ENCODE measurements at places on chromosomes 12 and 14.

DNA sequence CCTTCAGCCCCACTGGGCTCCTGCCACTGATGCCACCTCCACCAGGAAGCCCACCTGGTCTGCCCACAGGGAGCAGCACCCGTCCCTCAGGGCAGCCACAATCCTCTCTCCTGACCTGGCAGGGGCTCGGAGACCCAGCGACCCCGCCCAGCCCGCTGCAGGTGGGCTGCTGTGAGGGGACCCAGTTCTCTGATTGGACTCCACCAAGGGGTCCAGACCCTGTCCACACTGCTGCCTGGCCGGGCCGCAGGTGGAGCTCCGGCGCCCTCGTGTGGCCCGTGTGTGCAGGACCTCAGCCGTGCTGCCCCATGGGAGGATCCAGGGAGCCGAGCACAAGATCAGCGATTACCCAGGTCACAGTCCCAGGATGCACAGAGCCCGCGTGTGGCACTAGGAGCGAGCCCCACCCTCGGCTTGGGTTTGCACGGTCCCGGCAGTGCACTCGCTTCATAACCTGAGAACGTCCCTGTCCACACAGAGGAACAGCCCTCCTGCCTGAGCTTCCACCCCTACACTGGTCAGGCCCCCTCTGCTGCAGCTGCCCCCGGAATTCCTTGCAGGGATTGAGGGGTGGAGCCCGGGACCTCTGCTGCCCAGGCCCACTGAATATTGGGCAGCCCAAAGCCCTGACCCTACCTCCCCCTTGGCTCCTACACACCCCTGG, 35.4 kb upstream of the TMEM179 start:
- peak; percentile 56 for DNase-seq

DNA sequence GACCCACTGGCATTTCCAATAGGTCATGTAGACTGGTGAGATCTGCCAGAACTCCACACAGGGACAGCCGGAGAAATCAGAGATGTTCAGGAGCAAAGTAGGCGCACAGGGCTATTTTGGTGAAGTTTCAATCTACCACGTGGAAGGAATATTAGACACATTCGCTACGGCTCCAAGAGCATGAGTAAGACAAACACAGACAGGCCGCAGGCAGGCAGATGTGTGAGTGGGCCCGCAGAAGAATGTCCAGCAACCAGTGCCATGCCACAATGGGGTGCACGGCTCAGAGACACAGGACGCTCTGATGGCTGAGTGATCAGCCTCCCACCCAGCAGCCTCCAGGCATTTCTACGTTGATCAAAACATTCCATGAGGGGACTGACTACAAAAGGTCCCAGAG, 10.4 kb downstream of the SLC15A4 start:
- no peak for DNase-seq

- DNase-seq, result no peak
Observed at GRCh38 chr14:44444454-44444853, 62.6 kb downstream of the FSCB start.

DNA sequence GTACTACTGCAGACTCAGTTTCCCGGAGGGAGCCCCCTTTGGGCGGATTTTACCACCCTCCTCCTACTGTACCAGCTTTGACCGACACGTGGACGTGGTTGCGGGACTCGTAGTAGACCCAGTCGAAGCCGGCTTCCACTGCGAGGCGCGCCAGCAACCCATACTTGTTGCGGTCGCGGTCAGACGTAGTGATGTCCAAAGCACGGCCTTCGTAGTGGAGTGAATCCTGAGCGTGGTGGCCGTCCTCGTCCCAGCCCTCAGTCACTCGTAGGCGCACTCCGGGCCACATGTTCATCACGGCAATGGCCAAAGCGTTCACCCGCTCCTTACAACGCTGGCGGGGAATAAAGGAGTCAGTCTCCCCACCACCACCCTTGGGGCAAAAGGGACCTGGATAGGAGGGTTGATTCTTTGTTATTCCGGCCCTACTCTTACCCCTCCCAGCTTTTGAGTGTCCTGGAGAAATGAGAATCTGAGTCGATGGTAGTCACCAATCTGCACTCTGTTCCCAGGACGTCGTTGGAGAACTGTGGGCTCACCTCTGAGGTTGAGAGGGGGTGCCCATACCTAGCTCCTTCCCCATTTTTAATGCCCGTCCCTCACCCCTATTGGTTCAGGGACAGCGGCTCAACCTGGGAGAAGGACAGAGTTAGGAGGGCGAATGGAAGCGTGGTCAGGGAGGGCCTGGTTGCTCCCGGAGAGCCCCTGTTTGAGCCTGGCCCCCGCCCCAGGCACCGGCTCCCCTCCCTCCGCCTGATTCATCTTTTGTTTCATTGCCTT, 3.4 kb downstream of the DHH start:
- DNase-seq, result no peak

DNA sequence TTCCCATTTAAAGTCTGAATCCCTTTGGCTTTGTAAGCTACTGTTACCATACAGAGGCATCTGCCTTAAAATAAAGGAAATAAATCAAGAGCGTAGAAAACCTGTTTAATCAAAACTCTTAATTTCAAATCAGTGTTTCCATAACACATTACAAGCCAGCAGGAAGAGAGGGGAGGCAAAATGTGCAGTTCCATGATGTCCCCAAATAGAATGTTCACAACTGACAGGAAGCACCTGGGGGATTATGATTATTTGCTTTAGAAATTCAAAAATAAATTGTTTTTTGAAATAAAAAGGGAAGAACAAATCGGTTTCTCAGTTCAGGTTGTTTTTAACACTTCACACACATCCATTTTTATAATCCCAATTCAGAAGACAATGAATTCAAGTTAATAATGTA, 21.4 kb downstream of the SOCS2 start:
- no peak for DNase-seq

- no peak for DNase-seq
Observed at GRCh38 chr12:22971247-22971646, 346.3 kb downstream of the ETNK1 start.

DNA sequence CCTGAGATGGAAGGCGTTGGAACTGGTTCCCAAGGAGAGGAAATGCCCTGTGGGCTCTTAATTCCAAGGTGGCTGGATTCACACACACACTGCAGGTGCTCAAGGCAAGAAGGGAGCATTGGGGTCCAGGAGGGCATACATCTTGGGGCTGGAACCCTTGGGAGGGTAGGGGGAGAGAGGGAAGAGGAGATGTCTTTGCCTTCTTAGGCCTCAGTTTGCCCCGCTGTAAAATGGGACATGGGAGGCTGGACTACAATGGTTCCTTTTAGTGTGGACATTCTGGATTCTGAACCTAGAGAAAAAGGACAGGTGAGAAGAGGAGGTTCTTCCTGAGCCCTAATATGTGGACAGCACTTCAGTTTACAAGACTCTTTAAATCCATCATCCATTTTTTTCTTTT, 43.8 kb downstream of the CALM1 start:
- no peak for DNase-seq

DNA sequence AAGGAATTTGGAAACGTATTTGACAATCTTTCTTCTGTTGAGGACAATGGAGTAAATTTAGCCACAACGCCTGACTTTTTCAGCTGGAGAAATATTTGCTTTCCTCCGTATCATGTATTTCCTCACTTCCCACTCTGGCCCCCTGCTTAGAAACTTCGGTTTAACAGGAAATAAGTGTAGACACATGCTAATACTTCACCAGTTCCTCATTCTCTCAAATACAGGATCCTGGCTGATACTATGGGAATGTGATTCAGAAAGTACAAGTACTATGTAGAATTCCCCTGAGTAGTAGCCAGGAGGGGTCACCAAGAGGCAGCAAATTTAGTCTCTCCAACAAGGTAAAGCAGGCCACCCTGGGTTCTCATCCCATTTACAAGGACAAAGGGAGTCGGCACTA, 58.0 kb downstream of the FAR2 start:
- DNase-seq, result no peak

DNA sequence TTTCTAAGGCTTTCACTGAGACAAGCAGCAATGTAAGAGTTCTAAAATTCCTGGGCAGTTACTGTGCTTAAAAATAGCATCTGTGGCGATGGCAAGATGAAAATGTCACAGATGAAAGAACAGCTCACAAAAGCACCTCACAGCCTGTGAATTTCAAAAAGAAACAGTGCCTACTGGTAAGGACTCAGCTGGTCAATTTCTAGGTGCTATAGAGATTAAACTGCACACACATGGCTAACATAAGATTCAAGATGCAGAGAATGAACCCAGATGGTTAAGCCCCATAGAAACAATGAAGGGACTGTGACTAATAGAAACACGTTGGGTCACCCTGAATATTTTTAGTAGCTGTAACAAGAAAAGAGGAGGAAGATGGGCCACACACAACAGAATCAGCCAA, 12.0 kb upstream of the IL26 start:
- DNase-seq, result no peak

- no peak for DNase-seq
Observed at GRCh38 chr12:118038137-118038536, 21.6 kb downstream of the RFC5 start.

DNA sequence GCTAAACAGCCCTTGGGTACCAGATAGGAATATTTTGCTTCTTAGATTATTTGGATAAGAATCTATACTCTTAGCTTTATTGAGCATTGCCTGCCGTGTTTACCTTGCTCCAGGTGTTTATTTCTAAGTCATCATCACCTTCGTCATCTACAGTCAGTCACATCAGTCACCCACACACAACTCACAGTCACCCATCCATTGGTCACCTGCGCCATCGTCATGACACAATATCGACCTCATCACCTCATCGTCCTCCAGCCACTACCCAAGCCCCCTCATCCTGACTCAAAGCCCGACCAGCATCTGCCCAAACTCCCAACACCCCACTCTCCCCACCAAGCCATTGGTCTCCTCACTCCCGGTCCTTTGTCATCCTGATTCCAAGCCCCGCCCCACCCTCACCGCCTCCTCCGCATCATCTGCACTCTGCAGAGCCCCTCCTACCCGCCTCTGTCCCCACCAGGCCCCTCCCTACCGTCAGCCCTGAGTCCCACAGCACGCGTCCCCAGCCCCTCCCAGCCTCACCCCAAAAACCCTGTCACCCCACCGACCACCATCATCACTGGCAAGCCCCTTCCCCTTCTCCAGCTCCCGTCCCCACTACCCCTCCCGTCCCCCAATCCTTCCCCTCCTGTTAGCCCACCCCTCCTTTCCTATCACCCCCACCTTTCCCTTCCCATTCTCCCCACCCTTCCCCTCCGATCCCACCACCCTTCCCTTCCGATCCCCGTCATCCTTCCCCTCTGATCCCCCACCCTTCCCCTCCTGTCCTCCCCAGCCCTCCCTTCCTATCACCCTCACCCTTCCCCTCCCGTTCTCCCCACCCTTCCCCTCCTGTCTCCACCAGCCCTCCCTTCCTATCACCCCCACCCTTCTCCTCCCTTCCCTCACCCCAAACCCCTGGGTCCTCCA, 9.8 kb downstream of the DLK1 start:
- DNase-seq, result no peak
